ENCODE measurements at places on chromosomes 1 and 21. TPM values are rescaled to one million over a fixed set of nuclear protein-coding genes. Genes with fewer than 3 reads are reported as not detected.

Gene OR2T2
- not detected for total RNA-seq

Gene SPAG17
- not detected for total RNA-seq

Gene TFF3
- 3.8 TPM for total RNA-seq

Gene ZBTB8A
- 10.4 TPM for total RNA-seq

Gene KDM5B
- 52.8 TPM for total RNA-seq

Gene LIPI
- total RNA-seq = not detected

Gene NR1I3
- not detected for total RNA-seq

Gene SUSD4
- 0.81 TPM for total RNA-seq

Gene KMO
- 2.1 TPM for total RNA-seq

Gene RXFP4
- total RNA-seq = not detected

- no peak for DNase-seq
Observed at GRCh38 chr21:33395891-33396331, 7.3 kb upstream of the IFNGR2 start.

DNA sequence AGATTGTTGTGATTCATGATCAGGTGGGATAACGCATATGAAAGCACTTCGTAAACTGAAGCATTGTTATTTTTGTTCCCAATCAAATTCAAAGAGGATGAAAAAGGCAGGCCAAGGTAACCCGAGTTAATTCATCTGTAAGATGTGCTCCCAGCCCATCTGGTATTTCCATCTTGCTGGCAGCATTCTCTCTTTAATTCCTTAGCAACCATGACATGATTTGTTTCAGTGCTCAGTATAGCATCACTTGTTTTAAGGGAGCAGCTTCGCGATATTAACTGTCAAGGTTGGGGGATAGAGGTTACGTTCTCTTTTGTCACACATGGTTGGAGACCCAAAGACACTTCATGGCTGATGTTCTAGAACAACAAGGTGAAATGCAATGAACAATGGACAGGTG, 6.4 kb downstream of the TSPAN2 start:
- no peak for DNase-seq

DNA sequence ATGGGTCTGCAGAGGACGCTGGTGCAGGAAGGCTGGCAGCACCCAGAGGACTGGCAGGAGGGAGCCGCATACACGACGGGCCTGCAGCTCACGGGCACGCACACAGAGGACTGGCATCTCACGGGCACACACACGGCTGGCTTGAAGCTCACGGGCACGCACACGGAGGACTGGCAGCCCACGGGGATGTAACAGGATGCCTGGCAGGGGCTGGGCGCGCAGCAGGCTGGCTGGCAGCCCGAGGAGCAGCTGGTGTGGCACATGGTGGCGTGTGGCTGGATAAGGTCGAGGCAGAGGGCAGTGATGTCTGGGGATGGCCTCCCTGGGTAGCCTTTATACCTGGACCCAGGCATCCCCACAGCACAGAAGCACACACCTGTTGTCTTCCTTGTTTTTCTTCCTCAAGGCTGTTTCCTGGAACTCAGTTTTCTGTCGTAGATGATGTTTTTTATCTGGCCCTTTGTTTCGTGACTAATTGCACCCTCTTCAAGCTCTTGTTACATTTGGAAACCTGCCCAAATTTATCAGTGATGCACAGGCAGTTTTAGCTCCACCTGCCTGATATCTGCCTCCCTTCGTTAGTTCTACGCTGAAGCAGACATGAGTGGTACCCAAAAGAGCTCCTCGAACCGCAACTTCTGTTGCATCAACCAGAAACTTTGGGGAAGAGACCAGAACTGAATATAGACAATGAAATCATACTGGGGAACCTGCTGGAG, at the start of gene KRTAP12-1:
Gene KRTAP12-1 (minus strand): TSS at position 303 of the 719 bp plus-strand sequence. CDS start 40 bp downstream, at position 263.
- no peak for DNase-seq

GRCh38 chr1:241939798-241940197, 17.8 kb upstream of the BECN2 start:
- no peak for DNase-seq

DNA sequence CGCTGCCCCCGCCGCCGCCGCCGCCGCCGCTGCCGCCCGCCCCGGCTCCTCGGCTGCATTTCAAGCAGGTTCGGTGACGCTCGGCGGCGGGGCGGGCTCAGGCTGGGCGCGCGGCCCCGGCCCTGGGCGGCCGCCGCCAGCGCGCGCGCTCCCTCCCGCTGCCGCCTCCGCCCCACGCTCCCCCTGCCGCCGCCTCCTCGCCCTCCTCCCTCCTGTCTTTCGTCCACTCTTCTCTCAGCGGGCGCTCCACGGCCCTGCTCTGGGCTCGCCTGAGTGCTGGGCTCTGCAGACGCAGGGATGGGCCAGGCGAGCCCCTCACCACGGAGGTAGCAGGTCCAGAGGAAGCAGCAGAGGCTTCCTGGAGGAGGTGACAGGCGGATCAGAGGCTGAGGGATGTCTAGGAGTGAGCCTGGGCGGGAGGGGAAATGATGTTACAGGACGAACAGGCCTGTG, at the start of gene LRP8:
Gene LRP8 (minus strand): TSS at position 62 of the 453 bp plus-strand sequence. CDS start 158 bp downstream, outside the sequence.
- peak; percentile 85 for DNase-seq

- DNase-seq = no peak
Observed at GRCh38 chr1:198143797-198144196, 13.0 kb upstream of the NEK7 start.

- DNase-seq = peak; percentile 70
Observed at GRCh38 chr21:45012662-45013259, 61.6 kb upstream of the ADARB1 start.

- DNase-seq = no peak
Observed at GRCh38 chr21:33670076-33670978, 28.0 kb downstream of the ITSN1 start.

- no peak for DNase-seq
Observed at GRCh38 chr1:202680586-202681352, 29.5 kb downstream of the SYT2 start.

DNA sequence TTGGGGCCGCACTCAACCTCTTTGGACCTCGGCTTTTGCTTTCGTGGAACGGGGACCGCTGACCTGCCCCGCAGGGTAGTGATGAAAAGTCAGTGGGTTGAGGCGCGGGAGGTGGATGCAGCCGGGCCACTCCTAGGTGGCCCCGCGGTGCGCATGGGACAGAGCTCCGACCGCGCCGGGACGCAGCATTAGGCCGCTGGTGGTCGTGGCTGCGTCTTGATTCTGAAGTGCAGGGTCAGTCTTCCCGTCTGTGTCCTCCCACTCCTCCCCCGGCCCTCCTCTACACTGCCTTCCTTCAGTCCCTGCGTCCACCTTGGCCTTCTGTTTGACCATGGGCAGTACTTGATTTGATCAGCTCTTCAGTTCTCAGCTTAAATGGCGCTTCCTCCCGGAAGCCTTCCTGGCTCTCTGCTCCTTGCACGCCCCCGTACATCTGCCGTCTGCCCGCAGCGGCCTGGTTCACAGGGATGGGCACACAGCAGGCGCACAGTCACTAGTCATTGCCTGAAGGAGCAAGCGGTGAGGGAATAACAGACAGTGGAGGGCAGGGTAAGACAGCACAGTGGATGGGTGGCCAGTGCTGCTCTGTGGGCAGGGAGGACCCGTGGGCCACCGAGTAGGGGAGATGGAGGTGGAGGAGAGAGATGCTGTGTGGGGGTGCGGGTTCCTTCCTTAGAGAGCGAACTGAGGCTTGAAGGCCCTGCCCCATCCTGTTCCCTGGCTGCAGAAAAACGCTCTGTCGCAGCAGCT, 633 bp downstream of the THEMIS2 start:
- DNase-seq = no peak

DNA sequence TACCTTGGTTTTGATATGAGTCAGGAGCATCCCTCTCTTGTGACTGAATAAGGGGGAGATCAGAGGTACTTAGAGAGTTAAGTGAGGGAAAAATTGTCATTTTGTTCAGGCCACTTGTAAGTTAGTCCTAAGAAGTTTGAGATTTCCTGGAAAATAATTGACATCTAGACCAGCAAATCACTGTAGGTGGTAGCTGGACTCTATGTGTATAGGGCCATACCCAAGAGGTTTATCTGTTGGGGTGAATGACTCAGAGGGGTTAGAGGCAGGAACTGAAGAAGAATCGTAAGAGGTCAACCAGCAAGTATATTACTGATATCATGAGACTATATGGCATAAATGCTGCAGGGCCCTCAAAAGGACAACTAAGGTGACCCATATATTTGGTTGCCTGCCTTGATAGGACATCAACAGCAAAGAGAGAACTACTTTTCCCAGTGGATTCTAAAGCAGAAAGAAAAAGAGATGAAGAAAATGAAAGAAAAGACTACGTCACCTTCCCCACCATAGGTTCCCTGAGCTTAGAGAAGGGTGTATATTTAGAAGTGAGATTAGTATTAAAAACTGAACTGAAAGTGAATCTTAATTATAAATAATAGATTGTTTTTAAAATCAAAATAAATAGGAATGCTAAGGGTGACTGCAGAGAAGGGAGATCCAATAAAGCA, 8.0 kb upstream of the RNPC3 start:
- no peak for DNase-seq

DNA sequence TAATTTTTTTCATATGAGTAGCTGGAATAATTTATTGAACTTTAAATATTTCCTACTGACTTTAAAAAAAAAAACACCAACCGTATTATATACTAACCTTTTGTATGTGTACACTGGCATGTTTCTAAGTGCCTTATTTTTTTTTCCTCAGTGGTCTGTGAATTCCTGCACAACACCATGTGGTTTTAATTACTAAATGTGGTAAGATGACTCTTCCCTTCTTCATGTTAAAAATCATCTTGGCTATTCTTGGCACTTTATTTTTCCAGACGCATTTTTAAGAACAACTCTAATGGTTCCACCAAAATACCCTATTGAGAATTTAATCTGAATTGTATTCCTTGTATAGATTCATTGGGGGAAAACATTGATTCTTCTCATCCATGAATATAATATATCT, 28.4 kb downstream of the PPP2R5A start:
- DNase-seq = no peak

GRCh38 chr1:25661043-25661815, 44.6 kb downstream of the MAN1C1 start:
- no peak for DNase-seq

GRCh38 chr1:178262120-178262500, 168.2 kb downstream of the RASAL2 start:
- DNase-seq = no peak

- DNase-seq = no peak
Observed at GRCh38 chr1:171185091-171185490, at the start of gene FMO2. Gene FMO2 (plus strand): TSS chr1:171185300. CDS start chr1:171185714, 414 bp downstream.

DNA sequence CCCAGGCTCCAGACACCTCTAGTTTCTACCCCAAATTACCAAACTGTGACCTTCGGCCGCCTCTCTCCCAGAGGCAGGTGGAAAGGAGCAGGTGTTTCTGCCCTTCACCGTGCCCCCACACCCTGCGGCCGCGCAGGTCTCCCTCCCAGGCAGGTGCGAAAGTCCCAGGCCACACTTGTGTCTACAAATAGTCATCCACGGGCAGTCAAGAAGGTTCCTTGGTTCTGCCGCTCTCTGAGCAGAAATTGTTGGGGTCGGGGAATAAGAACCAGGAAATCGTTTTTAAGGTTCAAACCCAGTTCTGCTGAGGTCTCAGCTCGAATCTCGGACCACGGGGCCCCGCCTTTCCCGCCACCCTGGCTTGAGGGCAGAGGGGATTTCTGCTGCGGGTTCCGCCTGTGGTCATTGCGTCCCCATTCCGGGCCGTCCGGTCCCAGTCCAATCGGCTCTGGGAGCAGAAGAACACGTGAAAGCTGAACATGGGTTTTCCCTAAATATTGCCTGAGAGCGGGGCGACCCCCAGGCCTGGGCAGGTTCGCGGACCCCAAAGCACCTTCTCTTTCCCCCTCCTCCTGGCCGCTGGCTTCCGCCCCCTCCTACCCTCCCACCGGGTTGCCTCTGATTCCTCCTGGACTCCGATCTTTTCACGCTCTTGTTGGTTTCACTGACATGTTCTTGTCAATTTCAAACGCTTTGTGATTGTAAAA, 1.2 kb upstream of the ATF3 start:
- DNase-seq = peak; percentile 87

DNA sequence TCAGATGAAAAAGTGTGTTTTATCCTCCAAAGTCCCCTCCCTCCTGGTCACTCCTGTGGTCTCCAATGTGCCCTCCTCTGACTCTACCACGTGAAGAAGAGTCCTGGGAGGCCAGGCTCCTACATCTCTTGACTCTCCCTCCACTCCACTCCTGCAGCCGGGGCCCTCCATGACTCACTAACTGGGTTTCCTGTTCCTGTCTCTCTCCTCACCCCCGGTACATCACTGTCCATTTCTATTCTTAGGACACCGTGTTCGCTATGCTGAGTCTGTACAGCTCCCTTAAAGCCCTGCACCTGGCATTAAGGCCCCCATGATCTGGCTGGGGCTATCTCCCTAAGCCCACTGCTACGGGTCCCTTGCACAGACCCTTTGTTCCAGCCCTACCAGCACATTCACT, 93.4 kb downstream of the BCAR3 start:
- DNase-seq = no peak

DNA sequence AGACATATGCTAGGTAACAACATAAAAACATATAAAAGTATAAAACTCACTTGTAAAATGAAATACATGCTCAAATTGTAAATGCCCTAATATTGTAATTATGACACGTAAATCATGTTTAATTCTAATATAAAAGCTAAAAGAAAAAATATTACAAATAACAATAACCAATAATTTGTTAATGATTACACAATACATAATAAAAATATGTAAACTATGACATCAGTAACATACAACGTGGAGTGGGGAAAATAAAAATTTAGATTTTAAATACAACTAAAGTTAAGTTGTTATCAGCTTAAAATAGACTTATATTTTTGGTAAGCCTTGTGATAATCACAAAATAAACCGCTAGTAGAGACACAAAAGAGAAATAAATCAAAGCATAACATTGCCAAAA, 376.4 kb downstream of the BRINP2 start:
- no peak for DNase-seq

- peak; percentile 96 for DNase-seq
Observed at GRCh38 chr1:161159087-161159912, at the start of gene USP21. Gene USP21 (plus strand): TSS chr1:161159500. CDS start chr1:161160641, 1,141 bp downstream.

DNA sequence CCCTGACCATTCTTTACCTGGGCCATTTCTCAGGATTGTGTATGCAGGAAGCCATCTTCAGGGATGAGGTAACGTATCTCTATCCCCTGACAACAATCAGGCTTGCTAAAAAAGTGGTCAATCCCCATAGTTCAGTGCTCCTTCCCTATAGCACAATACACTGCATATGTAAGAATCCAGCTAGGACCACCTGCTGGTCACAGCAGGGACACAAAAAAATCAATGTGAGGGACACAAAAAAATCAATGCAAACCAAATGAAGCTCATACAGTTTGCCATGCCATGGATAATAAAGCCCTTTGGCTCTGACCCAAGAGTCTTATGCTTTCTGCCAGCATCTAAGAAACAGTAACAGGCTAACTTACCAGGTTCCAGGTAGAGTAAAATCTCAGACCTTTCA, 16.3 kb downstream of the ACBD6 start:
- DNase-seq = no peak

GRCh38 chr1:82421782-82422181, 621.0 kb downstream of the ADGRL2 start:
- no peak for DNase-seq

GRCh38 chr1:157201767-157202166, 63.6 kb upstream of the ETV3 start:
- DNase-seq = no peak

DNA sequence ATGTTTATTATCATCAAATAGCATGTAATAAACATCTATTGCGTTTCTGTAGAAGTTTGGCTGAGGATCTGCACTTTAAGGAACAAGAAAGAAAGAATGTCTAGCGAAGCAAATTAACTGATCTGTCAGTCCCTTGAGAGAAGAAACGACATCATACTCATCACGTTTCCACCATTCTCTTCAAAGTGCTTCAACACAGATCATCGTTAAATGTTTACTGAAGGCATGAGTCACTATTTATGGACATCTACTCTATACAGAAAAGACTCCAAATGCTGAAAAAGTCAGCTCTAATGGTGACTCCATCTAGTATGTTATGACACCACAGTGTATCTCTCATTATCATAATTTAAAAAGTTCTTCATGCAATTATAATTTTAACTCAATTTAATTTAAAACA, 369.1 kb downstream of the RGS7 start:
- no peak for DNase-seq
